ENCODE measurements at places on chromosomes 11 and 22.

GRCh38 chr11:130411223-130411622 is 17.2 kb downstream of the ADAMTS8 start:
- DNase-seq, result no peak

- DNase-seq, result no peak
Measured at GRCh38 chr11:1827931-1828330, 6.9 kb upstream of the SYT8 start.

- DNase-seq, result no peak
Measured at GRCh38 chr11:79417069-79417920, 23.5 kb downstream of the TENM4 start.

DNA sequence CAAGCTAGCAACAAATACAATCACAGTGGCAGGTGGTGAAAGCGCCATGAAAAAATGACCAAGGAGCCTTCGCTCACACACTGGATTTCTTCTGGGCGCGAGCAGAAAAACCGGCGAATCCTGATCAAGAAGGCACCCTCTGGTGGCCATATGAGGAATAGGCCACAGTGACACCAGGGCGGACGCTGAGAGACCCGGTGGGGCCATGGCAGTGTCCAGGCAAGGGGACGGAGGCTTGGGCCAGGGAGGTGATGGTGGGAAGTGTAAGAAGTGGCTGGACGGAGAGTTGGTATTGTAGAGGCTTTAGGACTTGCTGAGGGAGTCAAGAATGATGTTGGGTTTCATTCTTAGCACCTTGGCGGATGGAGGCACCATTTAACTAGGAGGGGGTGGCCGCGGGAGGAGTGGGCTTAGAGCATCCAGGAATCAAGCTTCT is 16.9 kb upstream of the RAC2 start:
- DNase-seq, result peak; percentile 66

- no peak for DNase-seq
Measured at GRCh38 chr11:124861670-124862069, 3.6 kb upstream of the ROBO3 start.

GRCh38 chr11:128201801-128202200 is 385.6 kb downstream of the ETS1 start:
- no peak for DNase-seq

- no peak for DNase-seq
Measured at GRCh38 chr22:19710020-19710768, 4.1 kb upstream of the SEPTIN5 start.

DNA sequence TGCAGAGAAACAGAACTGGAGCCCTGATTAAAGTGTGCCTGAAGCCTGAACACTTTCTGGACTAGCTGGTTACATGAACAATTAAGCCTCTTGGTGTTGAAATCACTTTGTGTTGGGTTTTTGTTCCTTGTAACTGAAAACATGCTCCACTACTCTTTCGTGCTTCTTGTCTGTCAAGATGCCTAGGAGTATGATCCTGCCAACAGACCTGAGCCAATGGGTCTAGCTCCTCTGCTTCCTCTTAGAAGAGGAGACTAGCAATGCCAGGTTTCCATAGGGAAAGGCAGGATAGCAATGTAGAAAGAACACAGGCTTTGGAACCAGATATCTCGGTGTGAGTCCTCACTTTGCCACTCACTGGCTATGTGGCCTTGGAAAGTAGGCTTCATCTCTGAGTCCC is 40.3 kb downstream of the IRAG1 start:
- DNase-seq, result no peak

- no peak for DNase-seq
Measured at GRCh38 chr11:57597916-57598830, 688 bp downstream of the SERPING1 start.

- no peak for DNase-seq
Measured at GRCh38 chr11:92399705-92400104, 175.1 kb downstream of the FAT3 start.

- no peak for DNase-seq
Measured at GRCh38 chr11:126113963-126114362, 51.3 kb upstream of the CDON start.

DNA sequence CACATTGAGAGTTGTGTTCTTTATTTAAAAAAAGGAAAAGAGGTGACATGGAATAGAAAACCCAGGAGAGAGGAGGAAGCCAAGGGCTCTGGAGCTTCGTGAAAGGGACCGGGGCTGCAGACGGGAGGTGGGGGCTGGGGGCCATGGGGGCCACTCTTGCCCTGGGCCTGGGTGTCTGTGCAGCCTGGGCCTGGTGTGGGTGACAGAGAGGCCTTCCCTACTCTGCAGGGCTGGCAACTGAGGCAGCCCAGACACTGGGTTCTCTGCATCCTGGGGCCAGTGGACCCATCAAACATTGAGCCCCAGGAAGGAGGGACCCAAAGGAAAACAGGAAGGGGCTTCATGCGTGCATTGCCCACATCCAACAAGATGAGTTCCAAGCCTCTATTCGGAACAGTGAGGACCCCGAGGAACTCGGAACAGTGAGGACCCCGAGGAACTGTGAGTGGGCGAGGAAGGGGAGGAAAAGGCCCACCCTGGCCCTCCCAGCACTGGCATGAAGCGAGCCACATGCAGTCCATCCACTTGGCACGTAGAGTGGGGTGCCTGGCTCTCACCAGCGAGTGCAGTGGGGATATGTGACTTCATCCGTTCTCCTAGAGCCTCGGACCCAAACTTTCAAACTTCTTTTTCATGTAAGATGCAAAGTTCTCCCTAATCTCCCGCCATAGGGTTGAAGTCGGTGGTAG is 1121.6 kb downstream of the BRD1 start:
- no peak for DNase-seq

DNA sequence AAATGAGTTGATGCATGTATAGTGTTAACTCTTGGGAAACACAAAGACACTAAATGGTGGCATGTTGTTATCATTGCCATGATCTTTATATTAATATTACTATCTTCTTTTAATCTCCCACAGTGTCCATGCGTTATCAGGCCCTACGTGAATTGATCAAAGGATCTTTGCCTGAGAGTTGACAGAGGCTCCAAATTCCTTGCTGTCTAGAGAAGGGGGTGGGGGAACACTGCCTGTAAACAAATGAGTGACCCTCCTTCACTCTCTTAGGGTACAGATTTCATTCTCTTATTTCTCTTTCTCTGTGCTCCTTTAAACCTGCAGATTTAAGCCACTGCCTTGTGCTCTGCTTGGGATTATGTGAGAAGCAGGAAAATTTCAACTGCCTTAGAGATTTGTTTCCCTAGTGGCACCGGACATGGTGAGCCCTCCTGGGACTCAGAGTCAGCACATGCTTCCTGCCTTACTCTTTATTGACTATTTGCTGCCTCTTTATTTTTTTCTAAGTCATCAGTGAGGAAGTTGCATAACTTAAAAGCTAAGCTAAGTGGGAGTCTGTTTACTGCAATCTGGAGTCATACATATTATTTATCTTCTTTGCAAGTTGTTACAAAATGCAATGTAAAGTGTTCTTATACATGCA is 122.9 kb downstream of the MAML2 start:
- no peak for DNase-seq

GRCh38 chr11:112464949-112465348 is 204.3 kb upstream of the PLET1 start:
- DNase-seq, result no peak

DNA sequence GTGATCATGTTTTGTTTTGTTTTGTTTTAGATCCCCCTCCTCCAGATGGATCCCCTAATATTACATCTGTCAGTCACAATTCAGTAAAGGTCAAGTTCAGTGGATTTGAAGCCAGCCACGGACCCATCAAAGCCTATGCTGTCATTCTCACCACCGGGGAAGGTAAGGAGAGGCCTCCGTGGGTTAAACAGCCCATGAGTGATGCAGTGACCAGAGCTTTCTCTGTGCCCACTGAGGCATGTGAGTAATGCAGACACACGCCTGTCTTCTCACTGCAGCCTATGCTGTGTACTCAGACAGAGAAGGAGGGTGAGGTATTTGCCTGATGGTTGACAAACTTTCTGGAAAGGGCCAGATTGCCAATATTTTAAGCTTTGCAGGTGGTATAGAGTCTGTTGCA is 73.7 kb upstream of the OR4B1 start:
- DNase-seq, result no peak

- DNase-seq, result no peak
Measured at GRCh38 chr22:44555046-44555445, 57.0 kb upstream of the RTL6 start.

GRCh38 chr22:38441620-38442287 is 13.2 kb downstream of the KCNJ4 start:
- no peak for DNase-seq

GRCh38 chr22:20946080-20946986 is 20.7 kb upstream of the AIFM3 start:
- DNase-seq, result no peak

DNA sequence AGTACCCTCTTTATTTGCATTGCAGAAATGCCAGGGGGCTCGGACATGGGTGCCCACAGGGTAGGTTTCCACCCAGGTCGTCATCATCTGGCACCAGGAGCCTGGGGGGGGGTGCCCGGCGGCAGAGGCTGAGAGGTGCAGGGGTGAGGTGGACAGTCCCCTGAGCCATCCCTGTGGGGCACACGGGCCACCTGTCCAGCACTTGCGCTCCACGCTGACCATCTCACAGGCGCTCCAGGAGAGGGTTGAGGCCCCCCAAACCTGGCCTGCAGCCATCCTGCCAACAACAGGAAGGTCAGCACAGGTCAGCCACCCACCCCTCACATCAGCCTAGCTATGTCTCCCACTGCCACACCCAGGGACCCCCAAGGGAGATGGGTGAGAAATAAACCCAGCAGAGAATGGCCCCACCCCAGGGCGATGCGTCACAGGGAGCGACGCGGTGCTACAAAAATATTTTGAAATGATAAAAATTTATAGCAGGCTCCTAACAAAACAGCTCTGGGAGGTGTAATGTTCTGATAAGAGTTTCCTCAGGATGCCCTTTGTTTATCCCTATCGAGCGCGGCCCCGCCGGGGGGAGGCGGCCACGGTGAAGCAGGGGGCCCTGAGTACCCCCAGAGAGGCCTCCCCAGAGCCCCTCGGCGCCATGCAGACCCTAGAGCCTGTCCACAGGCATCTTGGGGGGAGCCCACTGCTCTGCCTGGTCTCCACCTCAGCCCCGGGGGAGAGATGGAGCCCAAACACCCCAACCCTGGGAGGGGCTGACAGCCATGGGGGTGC is 21.0 kb upstream of the GNB1L start:
- no peak for DNase-seq

DNA sequence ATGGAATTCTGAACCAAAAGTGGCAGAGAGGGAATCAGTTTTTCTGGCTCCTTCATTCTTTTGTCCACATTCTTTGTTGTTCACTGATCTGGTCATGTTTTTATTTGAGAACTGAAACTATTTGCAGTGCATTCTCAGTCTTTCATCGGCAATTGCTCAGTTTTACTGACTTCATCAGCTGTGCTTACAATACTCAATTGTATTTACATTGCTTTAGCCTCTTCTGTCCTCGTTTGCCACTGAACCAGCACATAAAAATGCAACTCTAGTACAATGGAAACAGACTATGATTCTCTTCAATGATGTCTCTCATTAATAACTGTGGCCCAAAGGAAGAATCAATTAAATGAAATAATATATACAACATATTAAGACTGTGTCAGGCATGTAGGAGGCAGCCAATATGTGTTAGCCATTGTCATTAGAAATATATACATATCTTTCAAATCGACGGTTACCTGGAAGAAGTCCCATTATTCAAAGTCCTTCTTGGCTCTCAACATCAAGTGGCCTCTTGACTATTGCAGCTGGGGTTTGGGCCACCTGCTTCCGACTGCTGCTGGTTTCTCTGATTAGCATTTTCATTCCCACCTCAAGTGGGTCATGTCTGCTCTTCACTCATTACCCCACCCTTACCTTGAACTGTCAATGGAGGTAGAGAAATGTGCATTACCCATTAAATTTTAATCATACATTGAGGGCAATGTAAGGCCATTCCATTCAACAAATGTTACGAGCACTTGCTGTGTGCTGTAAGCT is 600.1 kb downstream of the INSC start:
- DNase-seq, result no peak

GRCh38 chr11:31816468-31817053 is 5.4 kb upstream of the PAX6 start:
- DNase-seq, result no peak

GRCh38 chr11:128902515-128903066 is 11.4 kb downstream of the KCNJ5 start:
- DNase-seq, result no peak

- DNase-seq, result peak; percentile 66
Measured at GRCh38 chr11:102733232-102733875, 8.6 kb upstream of the MMP8 start.

- DNase-seq, result no peak
Measured at GRCh38 chr11:44417731-44418455, 108.0 kb upstream of the ALX4 start.

DNA sequence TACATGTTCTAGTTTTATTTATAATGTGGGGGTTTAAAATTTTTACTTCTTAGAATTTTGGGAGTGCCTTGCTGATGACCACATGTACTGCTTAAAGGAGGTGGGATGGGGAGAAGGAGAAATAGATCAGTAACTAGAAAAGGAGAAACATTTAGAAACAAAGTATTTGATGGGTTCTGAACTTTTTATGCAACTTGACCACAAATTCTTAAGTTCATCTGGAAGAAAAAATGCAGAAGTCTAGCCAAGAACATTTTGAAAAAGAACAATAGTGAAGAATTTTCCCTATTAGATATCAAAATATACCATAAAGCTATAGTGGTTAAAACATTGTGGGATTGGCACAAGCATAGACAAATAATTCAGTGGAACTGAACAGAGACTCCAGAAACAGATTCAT is 73.3 kb upstream of the AMPD3 start:
- DNase-seq, result no peak

GRCh38 chr11:21653951-21654421 is 538.9 kb upstream of the ANO5 start:
- DNase-seq, result no peak

DNA sequence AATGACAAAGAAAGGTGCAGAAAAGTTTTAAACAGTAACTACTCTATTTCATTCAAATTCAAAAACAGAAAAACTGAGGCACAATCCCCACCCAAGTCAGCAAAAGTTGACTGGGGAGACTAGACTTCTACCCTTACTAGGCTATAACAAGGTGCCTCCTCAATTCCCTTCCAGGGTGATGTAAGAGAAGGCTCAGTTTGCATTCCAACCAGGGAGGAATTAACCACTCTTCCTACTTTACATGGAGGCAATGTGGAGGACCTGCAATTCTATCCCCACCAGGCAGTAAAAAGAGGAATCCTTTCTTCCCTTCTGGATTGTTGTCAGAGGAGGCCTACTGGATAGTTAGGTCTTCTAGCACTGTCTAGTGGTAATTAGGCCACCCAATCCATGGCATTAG is 26.1 kb downstream of the TYR start:
- DNase-seq, result no peak

- DNase-seq, result peak; percentile 22
Measured at GRCh38 chr11:267491-267994, 10.7 kb upstream of the NLRP6 start.

GRCh38 chr11:8095806-8096522 is 15.0 kb downstream of the TUB start:
- DNase-seq, result no peak

GRCh38 chr11:65213322-65214211 is 31.8 kb downstream of the CAPN1 start:
- peak; percentile 7 for DNase-seq

- DNase-seq, result no peak
Measured at GRCh38 chr11:23423104-23423503, 562.8 kb upstream of the CCDC179 start.

All from activated CD4-positive, alpha-beta T cell treated with anti-CD3 and anti-CD28 coated beads, Interleukin-2, Interleukin-4, amounts not matched to agents 100 ng/mL and 50 ng/mL, durations not matched to agents 16 hours and 8 hours (primary cell).